ENCODE measurements at places on chromosomes 5 and 9.

DNA sequence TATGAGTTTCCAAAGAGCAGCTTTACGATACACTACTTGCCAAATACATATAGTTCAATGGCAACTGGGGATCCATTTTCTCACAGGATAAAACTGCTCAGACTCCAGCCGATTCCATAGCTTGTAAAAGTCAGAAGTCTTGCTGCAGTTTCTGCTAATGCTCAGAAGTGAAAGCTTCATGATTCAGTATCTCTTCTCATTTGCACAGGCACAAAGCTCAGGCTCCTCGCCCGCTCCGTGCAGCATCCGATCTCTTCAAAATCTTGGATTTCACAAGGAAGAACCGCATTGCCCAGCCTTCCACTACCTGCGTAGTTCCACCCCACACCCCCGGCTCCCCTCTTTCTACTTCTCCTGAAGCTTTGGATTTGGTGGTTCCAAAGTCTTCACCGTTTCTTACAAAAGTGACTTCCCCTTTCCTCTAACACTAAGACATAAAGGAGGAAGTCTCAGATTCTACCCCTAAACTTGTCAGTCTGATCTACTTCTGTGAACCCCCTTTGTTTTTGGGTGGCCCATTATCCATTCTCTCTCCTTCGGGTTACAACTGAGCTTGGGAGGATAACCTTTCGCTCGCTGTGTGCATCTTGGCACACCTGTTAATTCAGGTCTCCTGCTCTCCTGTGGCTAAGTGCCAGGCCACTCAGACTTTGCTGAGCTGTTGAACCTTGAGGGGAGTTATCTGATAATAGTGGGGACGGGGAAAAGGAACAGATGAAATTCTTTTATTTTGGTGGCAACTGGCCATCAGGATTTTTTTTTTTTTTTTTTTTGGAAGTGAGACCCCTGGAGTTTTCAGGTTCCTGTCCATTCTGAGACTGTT lies 194.1 kb downstream of the GNA14 start:
- DNase-seq: no peak

DNA sequence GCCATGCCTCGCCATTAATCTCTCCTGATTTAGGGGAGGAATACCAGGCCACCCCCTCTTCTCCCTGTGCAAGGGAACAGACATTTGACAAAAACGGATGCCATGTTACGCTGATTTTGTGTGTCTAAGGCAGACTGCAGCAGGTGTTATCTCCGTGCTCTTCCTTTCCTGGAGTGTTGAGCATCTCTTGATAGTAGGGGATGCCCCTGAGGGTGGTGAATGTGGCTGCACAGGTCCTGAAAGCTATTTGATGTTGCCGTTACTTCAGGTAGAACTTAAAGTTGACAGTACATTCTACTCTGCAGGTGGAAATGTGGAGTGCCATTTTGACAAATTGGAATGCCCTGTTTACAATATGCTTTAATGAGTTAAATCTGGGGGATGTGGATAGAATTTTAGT lies 21.5 kb downstream of the TENT4A start:
- no peak for DNase-seq

DNA sequence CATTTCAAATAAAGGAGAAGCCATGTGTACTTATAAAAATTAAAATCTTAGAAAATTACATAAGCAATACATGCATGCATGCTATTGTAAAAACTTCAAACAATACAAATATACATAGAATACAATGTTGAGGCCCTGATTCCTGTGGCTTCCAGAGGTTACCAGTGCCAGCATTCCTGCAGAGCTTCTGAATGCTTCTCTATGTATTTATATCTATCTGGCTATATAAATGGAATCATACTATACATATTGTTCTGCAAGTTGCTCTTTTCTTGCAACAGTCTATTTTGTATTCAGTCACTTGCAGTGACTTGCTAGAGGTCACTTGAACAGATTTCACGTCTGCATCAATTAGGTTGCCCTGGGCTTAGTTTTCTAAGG lies 3.2 kb upstream of the IL12B start:
- no peak for DNase-seq

- DNase-seq: no peak
Measured at GRCh38 chr5:65994117-65994786, 67.9 kb downstream of the ERBIN start.

- no peak for DNase-seq
Measured at GRCh38 chr9:120323125-120323524, 256.8 kb downstream of the CDK5RAP2 start.

- no peak for DNase-seq
Measured at GRCh38 chr5:175700991-175701390, 43.1 kb downstream of the HRH2 start.

GRCh38 chr9:89323390-89323789 lies 5.1 kb downstream of the SECISBP2 start:
- no peak for DNase-seq

GRCh38 chr5:143695941-143696340 lies 116.0 kb upstream of the HMHB1 start:
- no peak for DNase-seq

- no peak for DNase-seq
Measured at GRCh38 chr5:158283397-158283796, 424.5 kb upstream of the CLINT1 start.

DNA sequence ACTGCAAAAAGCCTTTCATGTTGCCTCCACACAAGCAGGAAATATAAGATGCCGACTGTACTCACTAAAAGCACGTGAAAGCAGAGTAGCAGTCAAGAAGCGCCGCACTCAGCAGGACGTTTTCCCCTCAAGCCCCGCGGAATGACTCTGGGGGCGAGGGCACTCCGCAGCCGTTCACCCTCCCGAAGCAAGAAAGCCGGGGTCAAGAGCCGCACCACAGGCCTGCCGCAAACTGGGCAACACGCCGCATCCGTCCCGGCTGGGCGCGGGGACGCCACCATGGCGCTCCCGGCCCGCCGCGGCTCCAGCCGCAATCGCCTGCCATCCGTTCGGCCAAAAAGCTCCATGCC lies 364 bp downstream of the RPS6 start:
- no peak for DNase-seq

DNA sequence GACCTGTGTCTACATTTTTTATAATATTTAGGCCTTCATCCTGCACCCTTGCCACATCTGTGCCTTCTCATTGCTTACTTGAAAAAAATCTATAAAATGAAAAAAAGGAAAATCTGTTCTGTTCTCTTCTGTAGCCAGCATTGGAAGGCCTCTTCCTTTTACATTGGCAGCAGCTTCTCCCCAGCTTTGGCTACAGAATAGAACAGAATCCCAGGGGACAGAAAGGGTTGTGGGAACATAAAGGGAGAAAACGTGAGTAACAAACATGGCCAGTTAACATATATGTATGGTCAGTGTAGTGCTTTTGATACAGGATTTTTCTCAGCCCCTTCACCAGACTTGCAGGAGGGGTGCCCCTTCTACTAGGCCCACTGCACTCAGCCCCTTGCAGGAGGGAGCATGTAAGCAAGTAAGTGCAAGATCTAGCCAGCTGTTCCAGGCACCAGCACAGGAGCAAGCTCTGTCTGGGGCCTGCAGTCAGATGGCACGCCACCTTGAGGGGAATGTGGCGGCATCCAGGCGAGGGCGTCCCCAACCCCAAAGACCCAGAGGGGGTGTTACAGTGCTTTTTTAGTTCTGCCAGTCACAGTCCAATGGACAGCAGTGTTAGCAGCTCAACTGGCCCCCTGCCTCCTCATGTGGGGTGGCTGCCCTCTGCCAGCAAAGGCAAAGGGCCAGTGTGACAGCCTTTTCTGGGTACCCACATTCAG lies 330.5 kb upstream of the ZNF462 start:
- no peak for DNase-seq

GRCh38 chr9:22522206-22522740 lies 75.6 kb downstream of the DMRTA1 start:
- no peak for DNase-seq

- no peak for DNase-seq
Measured at GRCh38 chr5:110658006-110658405, 68.5 kb downstream of the TMEM232 start.

GRCh38 chr5:13553896-13554295 lies 390.6 kb downstream of the DNAH5 start:
- no peak for DNase-seq

- DNase-seq: no peak
Measured at GRCh38 chr5:9302218-9302617, 243.7 kb downstream of the SEMA5A start.

DNA sequence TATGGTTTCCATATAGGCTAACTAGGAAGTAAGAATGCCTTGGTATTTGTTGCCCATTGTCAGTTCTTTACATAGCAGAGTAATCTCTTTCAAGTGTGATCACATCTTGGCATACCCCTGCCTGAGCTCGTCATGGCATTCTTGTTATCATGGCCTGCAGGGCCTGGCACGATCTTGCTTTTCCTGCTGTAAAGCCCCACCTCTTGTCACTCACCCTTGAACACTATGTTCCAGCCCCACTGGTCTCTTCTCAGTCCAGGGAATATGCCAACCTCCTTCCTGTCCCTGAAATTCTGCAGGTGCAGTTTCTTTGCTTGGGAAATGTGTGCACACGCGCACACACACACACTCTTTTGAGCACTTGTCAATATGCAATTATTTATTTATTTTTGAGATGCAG lies 250.2 kb upstream of the DMRT1 start:
- no peak for DNase-seq

DNA sequence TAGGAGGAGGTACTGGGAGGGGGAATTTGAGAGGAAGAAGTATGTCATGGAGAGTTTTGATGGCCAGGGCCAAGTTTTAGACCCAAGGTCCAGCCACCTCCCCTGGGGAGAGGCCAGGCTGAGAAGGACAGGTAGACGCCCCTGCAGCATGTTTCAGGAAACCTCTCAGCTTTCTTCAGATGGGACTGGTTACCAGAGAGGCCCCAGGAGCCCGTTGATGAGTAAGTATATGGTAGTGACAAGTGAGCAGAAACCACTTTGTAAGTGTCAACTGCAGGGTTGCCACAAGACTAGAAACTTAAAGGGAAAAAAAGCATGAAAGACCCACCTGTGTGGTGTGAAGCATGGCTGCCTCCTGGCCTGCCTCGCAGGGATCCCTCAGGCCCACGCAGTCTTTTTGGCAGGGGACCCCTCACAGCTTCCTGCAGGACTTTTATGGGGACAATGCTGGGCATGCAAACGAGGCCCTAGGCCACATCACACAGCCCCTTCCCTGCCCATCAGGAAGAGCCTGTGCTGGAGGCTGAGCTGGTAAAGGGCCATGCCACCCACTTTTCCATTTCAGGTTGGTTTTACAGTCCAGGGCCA lies 255.9 kb downstream of the FSTL4 start:
- no peak for DNase-seq

DNA sequence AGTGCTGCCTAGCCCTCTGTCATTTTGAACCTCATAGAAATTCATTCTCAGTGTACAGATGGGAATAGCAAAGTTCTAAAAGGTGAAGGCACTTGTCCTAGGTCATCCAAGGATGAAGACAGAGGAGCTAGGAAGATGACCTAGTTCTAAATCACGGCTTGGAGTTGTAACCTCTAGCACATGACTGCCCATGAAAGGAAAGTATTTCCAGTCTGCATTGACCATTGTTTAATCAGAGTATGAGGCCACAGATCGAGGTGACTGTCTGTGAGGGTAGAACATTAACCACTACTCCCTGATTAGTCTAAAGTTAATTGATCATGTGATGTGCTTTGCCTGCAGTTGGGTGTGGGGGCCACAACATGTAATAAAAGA lies 674 bp upstream of the TNFSF15 start:
- no peak for DNase-seq

- no peak for DNase-seq
Measured at GRCh38 chr5:33832404-33833236, 59.2 kb downstream of the ADAMTS12 start.

GRCh38 chr5:96834016-96834415 lies 26.3 kb upstream of the ERAP1 start:
- DNase-seq: no peak

DNA sequence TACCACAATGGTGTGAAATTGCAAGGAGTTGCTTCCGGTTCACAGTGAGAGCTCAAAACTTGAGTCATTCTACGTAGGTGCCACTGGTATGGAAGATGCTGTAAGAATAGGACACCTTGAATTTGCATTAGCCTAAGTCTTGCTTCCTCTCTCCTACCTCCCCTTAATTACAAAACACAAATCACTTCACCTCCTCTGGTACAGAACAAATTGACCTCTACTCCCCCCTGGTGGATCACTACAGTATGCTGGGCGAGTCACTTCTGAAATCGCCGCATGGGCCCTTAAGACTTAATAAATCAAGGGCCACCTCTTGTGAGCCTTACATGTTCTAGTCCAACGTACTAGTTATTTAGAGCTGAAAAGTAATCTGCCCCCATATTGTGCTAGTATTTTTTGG lies 145.3 kb upstream of the SMARCA2 start:
- no peak for DNase-seq

GRCh38 chr9:123269281-123269680 lies 895 bp upstream of the STRBP start:
- no peak for DNase-seq

DNA sequence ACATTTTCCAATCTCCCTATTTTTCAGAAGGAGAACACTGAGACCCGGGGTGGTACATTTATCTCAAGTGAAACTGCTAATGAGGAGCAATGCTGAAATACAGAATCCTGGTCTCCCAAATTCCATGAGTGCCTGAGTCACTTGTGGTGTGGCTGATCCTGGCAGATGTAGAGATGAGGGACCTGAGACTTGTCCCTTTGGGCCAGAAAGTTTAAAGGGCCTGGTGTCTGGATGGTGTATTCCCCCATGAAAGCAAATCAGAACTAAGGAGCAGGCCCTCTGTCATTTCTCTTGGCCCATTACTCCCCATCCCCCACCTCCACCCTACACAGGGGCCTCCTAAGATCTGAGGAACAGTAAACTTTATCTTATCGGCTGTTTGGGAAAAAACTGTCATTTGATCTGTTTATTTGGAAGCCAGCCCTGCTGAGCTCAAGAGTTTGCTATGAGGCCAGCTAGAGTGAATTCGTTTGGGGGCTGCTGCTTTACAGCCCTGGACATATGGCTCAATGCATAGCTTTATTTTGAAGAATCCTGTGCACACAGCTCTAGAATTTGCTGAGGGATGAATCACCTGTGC lies 140.3 kb downstream of the LHFPL2 start:
- no peak for DNase-seq

Data from frontal cortex (tissue), 4 donors.